ENCODE measurements at places on chromosomes 4 and X. TPM values are rescaled to one million over a fixed set of nuclear protein-coding genes. Genes with fewer than 3 reads are reported as not detected.

Gene NXT2
- 10.7 TPM for total RNA-seq

Gene ZFP92
- 0.81 TPM for total RNA-seq

Gene RAB40A
- 0.16 TPM for total RNA-seq

Gene ARMCX6
- 38.4 TPM for total RNA-seq

Gene FAT1
- 113 TPM for total RNA-seq

Gene SPANXB1
- total RNA-seq = not detected
